Activated CD8-positive, alpha-beta T cell treated with anti-CD3 and anti-CD28 coated beads, Interleukin-2, amount 10 ng/mL, durations not matched to agents 7 days and 5 days (primary cell): ENCODE measurements at places on chromosomes 2 and 18.

GRCh38 chr2:212181646-212182045, 357.0 kb downstream of the ERBB4 start:
- no peak for DNase-seq

DNA sequence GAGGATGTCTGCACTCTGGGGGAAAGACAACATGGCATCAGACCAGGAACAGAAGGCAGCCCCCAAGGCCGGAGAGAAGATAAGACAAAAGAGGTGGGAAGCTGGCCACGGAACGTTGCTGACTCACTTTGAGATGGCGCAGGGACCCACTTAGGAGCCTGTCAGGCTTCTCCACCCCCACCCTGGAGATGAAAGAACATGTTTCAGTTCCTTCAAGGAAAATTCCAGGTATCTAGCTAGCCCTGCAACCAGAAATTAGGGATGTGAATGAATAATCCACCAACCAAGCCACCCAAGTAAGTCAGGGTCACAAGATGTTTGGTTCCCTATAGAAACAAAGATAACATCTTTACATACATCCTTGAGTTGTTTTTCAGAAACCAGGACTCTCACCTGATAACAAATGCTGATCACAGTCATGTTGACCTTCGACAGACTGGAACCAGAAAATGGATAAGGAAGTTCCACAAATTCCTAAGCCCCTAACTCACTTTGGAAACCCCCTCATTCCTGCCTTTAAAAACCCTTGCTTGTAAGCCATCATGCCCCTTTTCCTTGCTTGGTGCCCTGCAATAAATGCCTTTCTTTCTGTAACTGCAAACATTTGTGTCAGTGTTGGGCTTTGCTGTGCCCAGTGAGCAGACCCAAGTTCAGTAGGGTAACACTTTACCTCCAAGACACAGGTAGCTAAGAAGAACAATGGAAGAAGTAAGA, 31.9 kb downstream of the PSTPIP2 start:
- DNase-seq: no peak

DNA sequence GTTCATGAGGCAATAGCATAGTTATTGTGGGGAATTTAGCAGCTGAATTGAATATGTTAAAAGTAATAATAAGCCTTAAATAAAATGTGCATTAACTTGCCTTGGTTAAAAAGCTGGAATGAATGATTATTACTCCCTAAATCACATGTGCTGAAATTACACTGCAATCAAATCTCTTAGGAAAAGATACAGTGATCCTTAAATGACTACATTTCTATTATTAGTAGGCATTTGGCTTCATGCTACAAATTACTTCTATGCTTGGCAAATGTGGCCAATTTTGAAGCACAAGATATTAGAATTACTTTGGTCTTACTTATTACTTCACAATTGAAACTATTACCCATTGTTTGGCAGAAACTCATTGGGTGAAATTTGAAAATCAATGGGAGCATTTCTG, 5.4 kb downstream of the RND3 start:
- DNase-seq: no peak

GRCh38 chr2:239689410-239689809, 288.6 kb upstream of the HDAC4 start:
- DNase-seq: no peak

- DNase-seq: no peak
These were observed 217.2 kb upstream of the OSR1 start for GRCh38 chr2:19575641-19576040.

DNA sequence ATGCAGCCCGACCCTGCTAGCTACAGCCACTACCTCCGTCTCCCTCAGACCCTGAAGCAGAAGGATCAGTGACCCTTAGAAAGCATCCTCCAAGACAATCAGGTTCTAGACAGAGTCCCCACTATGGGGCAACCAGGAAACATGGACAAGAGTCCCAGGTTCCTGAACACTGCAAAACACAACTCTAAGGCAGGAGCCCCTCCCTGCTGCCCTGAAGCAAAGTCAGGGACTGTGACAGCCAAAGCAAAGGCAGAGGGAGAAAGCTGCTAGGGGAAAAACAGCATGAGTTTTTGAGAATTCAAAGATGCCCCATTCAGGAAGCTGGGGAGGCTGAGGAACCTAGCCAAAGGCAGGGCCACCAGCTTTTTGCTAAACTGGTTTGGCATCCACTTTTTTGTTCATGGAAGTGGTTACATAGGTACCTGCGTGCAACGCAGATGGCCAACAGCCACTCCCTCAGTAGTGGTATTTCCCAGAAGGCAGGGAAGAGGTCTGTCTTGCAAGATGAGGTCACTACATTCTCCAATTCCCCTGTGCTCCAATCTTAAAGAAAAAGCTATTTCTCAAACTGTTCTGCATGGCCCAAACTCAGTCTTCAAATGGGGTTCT, 33.2 kb downstream of the MYO5B start:
- no peak for DNase-seq

DNA sequence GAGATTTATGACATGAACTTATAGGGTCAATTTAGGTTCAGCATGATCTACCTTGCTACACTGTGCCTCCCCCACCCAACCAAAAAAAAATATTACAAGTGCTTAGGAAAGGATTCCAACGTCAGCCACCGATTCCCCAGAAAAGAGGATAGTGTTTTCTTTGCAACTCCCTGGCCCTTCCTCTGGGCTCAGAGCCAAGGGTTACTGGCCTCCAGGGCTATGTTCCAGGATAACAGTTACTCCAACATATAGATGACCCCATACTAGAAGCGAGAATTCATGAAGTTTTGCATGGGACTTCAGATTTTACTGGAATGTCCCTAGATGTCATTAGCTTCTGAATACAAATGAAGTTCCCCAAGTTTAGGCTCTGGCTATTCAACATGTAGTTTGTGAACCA, 172.1 kb downstream of the UPP2 start:
- DNase-seq: no peak

GRCh38 chr18:61833978-61834377, 58.8 kb downstream of the RNF152 start:
- DNase-seq: no peak

DNA sequence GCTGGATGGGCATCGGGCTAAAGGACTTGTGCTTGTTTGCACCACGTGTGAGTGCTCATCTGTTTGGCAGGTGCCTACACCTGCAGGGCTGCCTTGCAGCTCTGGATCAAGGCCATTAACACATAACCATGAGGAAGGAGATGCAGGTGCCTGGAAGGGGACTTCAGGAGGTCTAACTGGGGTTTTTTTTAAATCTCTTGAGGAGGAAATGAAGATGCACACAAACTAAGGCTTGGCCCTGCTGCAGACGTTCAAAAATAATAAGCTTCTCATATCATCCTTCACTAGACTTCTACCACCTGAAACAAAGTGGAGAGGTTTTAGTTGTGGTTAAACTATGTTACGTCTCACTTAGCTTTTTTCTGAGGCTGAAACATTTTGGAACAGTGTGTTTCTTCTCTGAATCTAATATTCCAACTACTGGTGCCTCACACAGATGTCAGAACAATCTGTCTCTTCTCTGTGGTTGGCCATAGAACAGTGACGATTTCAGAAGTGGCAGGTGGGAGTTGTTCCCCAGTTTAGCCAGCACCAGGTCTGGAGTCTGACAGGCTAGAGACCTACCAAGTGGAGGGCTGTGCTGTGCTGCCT, 36.5 kb downstream of the BCL2L11 start:
- no peak for DNase-seq

DNA sequence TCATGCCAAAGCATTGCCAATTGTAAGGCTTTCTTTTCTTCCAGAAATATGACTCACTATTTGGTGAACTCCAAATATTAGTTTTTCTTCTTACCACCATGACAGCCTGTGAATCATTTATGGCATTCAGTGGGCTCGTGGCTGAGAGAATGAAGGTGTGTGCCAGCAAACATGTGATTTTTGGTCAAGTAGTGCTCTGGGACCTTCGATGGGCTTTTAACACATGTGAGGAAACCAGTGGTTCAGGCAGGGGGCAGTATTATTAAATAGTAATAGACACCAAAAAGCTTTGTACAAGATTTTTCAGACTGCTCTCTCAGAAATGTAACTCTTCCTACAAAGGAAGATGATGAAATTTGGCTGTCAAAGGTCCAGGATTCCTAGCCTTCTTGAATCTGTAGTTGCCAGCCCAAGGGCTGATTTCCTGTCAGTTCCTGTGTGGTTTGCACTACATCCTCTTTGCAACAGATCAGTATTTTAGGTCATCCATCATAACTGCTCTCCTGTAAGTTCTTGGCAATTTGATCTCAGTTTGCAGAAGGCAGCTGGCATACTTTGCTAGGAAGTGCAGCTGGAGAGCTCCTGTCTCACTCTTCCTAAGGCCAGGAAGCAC, 64.3 kb downstream of the BABAM2 start:
- DNase-seq: peak; percentile 64

DNA sequence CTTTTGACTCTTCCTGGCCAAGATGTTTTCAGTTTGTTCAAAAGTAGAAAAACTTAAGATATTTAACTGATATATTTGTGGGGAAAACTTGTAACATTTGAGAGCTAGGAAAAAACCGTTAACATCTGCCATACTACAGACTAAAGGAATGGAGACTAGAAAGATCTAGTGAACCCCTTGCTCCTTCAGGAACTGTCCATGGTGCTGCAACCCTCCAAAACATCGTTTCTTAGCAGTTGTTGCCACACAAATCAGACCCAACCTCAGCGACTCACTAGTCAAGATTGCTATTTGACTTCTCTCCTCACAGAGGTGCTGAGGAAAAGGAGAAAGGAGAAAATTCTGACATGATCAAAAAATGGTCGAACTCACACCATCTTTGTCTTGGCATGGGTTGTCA, 393.8 kb upstream of the LYPD1 start:
- no peak for DNase-seq

- no peak for DNase-seq
These were observed 5.1 kb upstream of the PIEZO2 start for GRCh38 chr18:11154368-11154989.

DNA sequence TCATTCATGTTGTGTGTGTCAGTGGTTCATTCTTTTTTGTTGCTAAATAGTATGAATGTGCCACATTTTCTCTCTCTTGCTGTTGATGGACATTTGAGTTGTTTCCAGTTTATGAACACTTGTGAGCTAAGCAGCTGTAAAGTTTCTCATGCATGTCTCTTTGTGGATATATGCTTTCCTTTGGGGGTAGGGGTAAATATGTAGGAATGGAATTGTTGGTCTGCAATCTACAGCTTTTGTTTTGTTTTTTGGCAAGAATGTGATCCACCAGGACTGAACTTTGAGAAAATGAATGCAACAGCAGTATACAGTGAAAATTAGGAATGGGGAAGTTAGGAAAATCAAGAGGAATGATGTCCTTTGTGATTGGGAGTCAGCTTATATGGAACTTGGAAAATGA, 226.3 kb downstream of the CDCA7 start:
- no peak for DNase-seq

GRCh38 chr2:636641-637405, 40.4 kb downstream of the TMEM18 start:
- peak; percentile 58 for DNase-seq

DNA sequence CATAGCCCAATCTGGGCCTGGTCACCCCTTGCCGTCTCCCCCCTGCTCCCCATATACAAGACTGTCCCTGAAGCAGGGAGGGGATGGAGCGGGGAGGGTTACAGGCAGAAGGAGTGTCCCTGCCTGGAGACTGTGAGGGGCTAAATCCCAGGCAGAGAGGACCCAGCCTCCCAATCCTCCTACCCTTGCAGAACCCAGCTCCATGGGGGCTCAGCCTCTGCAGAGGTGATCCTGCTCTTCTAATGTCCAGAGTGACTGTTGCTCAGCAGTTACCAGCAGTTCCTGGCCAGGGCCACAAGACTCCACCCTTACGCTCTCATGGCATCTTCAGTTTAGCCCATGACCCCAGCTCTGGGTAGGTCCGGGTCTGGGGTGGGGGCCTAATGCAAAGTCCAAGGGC, 58.1 kb downstream of the COA5 start:
- no peak for DNase-seq

DNA sequence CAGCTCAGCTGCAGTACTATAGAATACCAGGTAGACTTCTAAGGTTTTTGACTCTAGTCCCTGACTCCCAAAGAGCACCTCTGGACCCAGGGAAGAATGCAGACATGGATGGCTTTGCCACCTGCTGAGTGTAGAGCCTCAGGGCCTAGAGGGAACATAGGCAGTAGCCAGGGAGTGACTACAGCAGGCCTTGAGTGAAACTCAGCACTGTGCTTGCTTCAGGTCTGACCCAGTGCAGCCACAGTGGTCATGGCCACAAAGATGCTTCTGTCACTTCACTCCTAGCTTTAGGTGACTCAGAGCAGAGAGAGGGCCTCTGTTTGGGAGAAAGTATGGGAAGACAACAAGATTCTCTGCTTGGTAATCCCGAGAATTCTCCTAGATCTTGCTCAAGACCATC, 162.2 kb upstream of the ITGA4 start:
- DNase-seq: no peak

DNA sequence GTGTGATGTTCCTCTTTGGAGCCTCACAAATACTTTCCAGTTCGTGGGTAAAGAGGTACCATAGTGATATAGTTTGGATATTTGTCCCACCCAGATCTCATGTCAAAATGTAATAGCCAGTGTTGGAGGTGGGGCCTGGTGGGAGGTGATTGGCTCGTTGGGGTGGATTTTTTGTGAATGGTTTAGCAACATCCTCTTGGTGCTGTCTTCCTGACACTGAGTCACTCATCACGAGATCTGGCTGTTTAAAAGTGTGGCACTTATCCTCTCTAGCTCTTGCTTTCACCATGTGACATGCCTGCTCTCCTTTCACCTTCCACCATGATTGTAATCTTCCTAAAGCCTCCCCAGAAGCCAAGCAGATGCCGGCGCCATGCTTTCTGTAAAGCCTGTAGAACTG, 3.0 kb upstream of the CCDC93 start:
- DNase-seq: peak; percentile 23

DNA sequence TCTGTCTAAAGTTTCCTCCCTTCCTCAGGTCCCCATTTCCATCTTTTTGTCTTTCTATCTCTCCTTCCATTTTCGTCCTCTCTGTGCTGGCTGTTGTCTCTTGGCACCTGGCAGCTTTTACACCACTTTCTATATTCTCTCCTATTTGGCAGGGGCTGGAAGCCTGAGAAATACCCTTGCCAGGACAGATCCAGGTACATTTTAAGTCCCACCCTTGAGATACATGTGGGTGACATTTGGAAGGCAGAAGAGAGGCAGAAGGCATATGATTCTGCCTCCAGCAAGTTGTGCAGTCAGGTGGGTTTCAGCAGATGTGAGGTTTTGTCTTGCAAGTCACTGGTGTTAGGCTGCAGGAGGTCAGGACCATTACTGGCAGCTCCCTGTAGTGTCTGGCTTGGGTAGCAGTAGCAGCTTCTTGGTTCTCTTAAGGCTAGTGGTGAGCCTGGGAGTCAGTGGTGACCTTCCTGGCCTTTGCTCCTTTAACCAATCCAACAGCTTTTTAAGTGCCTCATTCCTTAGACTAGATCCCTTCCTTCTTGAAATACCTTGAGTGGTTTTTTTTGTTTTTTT, 90.1 kb downstream of the CAPN13 start:
- no peak for DNase-seq

- DNase-seq: no peak
These were observed 59.8 kb downstream of the SLC4A3 start for GRCh38 chr2:219687272-219687671.

GRCh38 chr18:10053861-10054260, 140.0 kb downstream of the VAPA start:
- no peak for DNase-seq

- DNase-seq: no peak
These were observed 52.1 kb downstream of the ZBTB7C start for GRCh38 chr18:48356909-48357631.

- DNase-seq: no peak
These were observed 161.1 kb upstream of the SALL3 start for GRCh38 chr18:78818495-78818894.
